ENCODE measurements at places on chromosomes 7 and 10. TPM values are rescaled to one million over a fixed set of nuclear protein-coding genes. Genes with fewer than 3 reads are reported as not detected.

LANCL2 gene
- total RNA-seq: 20.9 TPM

COL13A1 gene
- 3.5 TPM for total RNA-seq

GRCh38 chr10:16049782-16050181 lies 189.5 kb upstream of the MINDY3 start:
- DNase-seq: no peak

ADIRF gene
- total RNA-seq: 2.6 TPM

- no peak for DNase-seq
These were observed 59.8 kb downstream of the SLC18A2 start for GRCh38 chr10:117300671-117301070.

- DNase-seq: no peak
These were observed 81.9 kb upstream of the INSIG1 start for GRCh38 chr7:155215576-155216325.

ZNF804B gene
- total RNA-seq: under 0.01 TPM
